ENCODE measurements at places on chromosomes 2 and 18.

GRCh38 chr2:8086357-8086756, 595.5 kb upstream of the ID2 start:
- no peak for DNase-seq

DNA sequence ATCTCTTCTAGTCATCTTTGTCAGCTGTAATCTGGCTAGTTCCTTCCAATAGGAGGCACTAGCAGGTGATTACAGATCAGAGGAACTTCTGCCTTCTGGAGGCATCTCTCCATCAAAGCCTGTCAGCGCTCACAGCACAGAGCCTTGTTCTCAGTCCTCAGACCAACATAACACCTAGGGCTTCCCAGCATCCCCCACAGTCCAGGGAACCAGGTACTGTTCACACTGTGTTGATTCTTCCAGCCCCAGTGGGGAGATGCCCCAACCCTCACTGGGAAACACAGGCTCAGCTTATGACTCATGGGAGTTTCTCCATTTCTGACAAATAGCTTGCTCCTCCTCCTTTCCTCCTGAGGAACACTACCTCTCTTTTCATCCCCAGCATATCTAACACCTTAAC, 601.7 kb downstream of the CBLN2 start:
- no peak for DNase-seq

GRCh38 chr2:237663517-237664110, 36.2 kb downstream of the LRRFIP1 start:
- DNase-seq: no peak

GRCh38 chr18:7452331-7452730, 114.8 kb upstream of the PTPRM start:
- no peak for DNase-seq

- no peak for DNase-seq
Measured at GRCh38 chr2:71756280-71756906, 303.0 kb downstream of the DYSF start.

DNA sequence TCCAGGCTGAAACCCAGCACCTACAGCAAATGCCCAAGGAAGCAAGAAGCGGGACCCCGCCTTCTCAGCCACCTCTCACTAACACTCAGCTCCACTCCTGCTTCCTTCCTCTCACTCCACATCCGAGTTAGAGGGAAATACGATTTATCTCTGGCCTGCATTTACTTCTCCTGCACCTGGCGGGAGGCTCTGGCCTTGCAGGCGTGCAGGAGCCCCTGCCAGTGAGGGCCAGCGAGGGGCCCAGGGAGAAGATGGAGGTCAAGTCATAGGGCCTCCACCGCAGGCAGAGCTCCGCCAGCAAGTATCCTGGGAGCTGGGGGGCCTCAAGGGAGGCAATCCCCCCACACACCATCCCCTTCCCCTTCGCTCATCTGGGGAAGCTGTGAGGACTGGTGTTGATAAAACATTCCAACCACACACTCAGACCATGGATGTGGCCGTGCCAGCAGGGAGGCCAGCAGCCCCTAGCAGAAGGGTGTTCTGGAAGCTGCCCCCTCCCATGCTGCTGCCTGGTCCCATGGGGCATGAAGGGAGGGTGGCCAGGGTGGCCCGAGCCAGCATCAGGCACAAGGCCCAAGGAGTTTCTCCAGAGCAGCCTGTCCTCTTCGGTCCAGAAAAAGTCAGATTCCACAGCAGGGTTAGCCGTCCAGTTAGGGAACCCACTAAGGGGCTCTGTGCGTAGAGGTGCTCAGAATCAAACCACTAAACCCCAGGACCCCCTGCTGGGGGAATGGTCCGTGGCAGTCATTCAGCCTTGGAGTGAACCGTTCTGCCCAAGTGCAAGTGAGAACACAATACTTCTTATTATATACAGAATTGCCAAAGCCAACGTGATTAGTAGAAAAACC, 91.2 kb downstream of the HDAC4 start:
- DNase-seq: no peak

- DNase-seq: no peak
Measured at GRCh38 chr2:170585067-170585466, 130.1 kb upstream of the SP5 start.

DNA sequence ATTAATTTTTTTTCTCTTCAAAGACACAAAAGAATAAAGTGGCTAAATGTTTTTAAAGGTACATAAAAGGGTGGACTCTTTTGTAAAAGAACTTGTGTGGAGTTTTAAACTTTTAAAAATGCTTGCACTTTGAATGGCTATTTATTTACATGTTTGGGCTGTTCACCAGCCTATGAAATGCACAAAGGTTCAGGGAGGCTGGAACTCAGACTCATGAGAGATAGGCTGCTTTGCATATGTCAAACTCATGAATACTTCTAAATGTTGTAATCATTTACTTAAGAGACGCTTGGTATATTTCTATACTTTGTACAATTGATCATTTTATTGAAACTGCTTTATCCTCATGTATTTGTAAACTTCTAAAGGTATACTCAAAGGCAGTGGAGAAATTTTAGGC, 79.9 kb downstream of the ZEB2 start:
- no peak for DNase-seq

- DNase-seq: no peak
Measured at GRCh38 chr2:227862741-227863588, 8.5 kb upstream of the DAW1 start.

GRCh38 chr2:226190479-226191252, 609.0 kb downstream of the IRS1 start:
- no peak for DNase-seq

DNA sequence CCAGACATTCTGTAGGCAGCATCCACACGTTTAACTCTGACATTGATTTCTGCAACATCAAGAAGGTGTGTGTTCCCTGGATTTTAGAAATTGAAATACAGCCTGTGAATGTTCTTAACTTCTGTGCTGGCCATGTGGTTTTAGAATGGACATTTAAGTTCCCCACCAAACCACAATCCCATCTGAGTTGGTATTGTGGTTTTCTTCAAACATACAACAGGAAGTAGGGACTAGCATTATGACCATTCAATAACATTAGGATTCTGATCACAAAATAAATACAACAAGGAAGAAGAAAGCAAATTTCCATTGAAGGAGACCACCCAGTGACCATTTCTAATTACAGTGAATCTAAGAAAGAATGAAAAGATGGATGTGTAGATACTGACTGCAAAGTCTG, 51.2 kb downstream of the MAP3K20 start:
- DNase-seq: no peak

GRCh38 chr2:152620985-152621384, 96.3 kb downstream of the PRPF40A start:
- no peak for DNase-seq

Data from stimulated activated CD4-positive, alpha-beta T cell treated with anti-CD3 and anti-CD28 coated beads, Interleukin-12 subunit alpha, Interleukin-12 subunit beta, amount 100 ng/mL, for 48 hours (primary cell).